ENCODE measurements at places on chromosomes 6 and 20.

DNA sequence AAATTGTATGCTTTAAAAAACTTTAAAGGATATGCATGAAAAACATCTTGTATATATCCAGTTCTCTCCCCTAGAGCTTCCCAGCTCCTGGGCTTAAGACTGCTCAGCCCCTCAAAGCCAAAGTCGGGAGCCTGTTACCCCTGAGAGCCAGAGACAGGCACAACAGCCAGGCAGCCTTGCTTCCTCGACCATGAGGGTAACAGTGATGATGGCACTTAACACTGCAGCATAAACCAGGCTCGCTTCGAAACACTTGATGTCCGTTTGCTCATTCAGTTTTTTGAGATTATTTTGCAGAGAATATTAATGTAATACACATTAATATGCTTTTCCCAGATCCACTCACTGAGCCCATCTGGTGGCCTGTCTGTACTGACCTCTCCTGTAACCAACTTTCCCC, 47.2 kb downstream of the RPP40 start:
- DNase-seq, result no peak

DNA sequence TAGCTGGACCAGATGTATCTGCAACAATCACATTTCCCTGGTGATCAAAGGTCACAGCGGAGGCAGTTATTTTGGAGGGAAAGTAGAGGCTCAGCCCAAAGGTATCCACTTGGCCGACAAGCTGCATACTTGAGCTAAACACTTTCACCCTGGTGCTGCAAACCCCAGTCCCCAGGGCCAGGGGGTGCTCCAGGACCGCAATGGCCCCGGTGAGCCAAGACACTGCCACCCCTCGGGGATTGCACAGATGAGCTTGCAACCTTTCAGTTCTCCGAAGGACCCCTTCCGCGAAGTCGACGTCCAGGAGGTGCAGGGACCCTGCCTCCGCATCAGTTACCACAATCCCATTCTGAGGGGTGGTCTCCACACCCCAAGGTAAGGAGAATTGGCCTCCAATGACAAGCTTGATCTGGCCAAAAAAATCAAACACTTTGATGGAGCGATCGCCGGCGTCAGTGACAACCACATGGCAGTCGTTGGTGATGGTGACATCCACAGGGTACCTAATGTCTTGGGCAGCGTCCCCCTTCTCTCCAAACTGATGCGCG, 823 bp downstream of the NHLRC1 start:
- no peak for DNase-seq

DNA sequence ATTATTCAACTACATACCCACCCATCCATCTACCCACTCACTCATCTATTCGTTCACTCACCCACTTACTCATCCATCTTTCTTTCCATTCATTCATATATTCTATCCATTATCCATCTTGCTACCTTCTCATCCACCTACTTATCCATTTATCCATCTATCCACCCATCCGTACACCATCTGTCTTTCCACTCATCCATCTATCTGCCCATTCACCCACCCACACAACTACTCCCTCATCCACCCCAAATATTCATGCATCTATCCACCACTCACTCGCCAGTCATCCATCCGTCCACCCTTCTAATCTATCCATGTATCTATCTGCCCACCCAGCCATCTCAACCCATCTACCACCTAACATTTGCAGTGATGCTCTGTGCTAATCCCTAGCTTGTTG, 13.6 kb upstream of the KCNB1 start:
- DNase-seq, result no peak

GRCh38 chr6:89359561-89359960, 7.0 kb upstream of the UBE2J1 start:
- no peak for DNase-seq

DNA sequence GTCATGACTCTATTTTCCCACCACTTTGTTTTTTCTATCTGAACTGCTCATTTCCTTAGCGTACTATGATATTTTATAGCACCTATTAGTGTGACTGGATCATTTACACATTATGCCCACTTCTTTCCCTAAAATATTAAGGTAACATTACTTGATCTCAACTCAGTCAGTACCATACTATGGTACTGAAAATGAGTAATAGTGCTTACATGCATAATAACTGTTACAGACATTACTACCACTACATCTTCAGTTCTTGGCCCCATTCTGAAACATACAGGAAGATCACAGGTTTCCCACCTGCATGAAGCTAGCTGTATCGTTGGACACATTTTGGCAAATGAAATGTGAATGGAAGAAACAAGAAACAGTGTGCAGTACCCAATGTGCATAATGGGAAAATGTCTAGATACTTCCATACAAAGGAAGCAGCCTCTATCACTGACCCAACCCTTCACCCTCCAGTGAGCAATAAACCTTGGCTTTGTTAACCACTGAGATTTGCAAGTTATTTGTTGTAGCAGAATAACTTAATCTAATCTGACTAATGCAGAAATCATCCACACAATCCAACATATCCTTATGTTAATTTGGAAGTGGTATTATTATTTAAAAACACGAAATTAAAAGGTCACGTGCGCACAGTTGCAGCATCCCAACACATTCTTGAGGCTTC, 108.6 kb upstream of the DOK5 start:
- DNase-seq, result no peak

GRCh38 chr6:69976591-69977090, 110.3 kb downstream of the COL19A1 start:
- no peak for DNase-seq
